ENCODE measurements at places on chromosomes 3 and 15. TPM values are rescaled to one million over a fixed set of nuclear protein-coding genes. Genes with fewer than 3 reads are reported as not detected.

The PLA2G4E gene
- total RNA-seq, result not detected

The ABI3BP gene
- total RNA-seq, result 29.9 TPM

The CIDEC gene
- not detected for total RNA-seq

The OR5K4 gene
- total RNA-seq, result not detected

The TMCO5A gene
- total RNA-seq, result not detected

The VILL gene
- total RNA-seq, result 15.5 TPM

The MFGE8 gene
- total RNA-seq, result 88.6 TPM

The CNTN4 gene
- total RNA-seq, result 1.7 TPM

The BFSP2 gene
- 2.1 TPM for total RNA-seq

The SLC22A13 gene
- 1.6 TPM for total RNA-seq

The AHSG gene
- total RNA-seq, result not detected

The SLC9C1 gene
- total RNA-seq, result not detected

The IL5RA gene
- total RNA-seq, result 0.60 TPM

The SUCNR1 gene
- total RNA-seq, result 7.5 TPM

The ARPIN gene
- 12.1 TPM for total RNA-seq

The ARGFX gene
- total RNA-seq, result not detected

The INTS14 gene
- total RNA-seq, result 71.3 TPM

The NPAP1 gene
- total RNA-seq, result 0.07 TPM

The PARP3 gene
- total RNA-seq, result 24.3 TPM

The TM4SF4 gene
- total RNA-seq, result not detected

The PDZRN3 gene
- 3.3 TPM for total RNA-seq

The CCDC54 gene
- not detected for total RNA-seq

The CLDN16 gene
- total RNA-seq, result not detected

The HIGD2B gene
- total RNA-seq, result not detected

All from spleen (tissue), 13 donors.